ENCODE measurements at places on chromosomes 3 and 15. TPM values are rescaled to one million over a fixed set of nuclear protein-coding genes. Genes with fewer than 3 reads are reported as not detected.

CPNE4 gene
- 0.22 TPM for total RNA-seq

PCOLCE2 gene
- 2.5 TPM for total RNA-seq

DPPA4 gene
- not detected for total RNA-seq

CCR5 gene
- not detected for total RNA-seq

PLEKHO2 gene
- total RNA-seq, result 7.9 TPM
